ENCODE measurements at places on chromosomes 4 and X.

GRCh38 chrX:137695417-137695816 lies 129.5 kb downstream of the ZIC3 start:
- DNase-seq = no peak

- no peak for DNase-seq
Measured at GRCh38 chr4:106277140-106277675, 38.8 kb downstream of the TBCK start.

GRCh38 chrX:154443992-154444754 lies at the start of gene FAM50A:
Gene FAM50A (plus strand): TSS chrX:154444141. CDS start chrX:154444236, 95 bp downstream.
- DNase-seq = peak; percentile 68

GRCh38 chrX:66142351-66142750 lies 21.7 kb upstream of the HEPH start:
- no peak for DNase-seq

- no peak for DNase-seq
Measured at GRCh38 chr4:48439988-48440387, 43.2 kb upstream of the SLC10A4 start.

DNA sequence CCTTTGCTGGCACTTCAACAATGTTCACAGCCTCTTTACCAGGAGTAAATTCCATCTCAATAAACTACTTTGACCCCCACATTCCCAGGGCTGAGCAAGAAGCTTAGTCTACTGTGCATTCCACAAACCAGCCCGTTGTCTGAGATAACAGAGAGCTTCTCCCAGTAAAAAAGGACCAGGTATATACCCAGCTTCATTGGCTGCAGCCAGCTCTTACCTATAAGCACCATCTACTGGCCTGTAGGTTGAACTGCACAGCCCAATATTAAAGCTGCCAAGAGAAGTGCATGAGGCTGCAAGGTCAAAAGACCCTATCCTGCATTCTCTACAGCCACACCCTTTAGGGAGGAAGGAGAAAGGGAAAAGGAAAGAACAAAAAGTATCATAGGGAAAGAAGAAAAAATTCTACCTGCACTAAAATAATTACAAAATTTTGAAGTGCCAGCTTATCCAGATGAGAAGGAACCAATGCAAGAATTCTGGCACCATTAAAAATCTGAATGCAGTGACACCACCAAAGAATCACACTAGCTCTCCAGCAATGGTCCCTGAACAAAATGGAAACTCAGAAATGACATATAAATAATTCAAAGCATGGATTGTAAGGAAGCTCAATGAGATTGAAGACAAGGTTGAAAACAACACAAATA lies 45.7 kb upstream of the INTU start:
- DNase-seq = no peak

GRCh38 chrX:153533091-153533490 lies 15.6 kb downstream of the ATP2B3 start:
- no peak for DNase-seq

DNA sequence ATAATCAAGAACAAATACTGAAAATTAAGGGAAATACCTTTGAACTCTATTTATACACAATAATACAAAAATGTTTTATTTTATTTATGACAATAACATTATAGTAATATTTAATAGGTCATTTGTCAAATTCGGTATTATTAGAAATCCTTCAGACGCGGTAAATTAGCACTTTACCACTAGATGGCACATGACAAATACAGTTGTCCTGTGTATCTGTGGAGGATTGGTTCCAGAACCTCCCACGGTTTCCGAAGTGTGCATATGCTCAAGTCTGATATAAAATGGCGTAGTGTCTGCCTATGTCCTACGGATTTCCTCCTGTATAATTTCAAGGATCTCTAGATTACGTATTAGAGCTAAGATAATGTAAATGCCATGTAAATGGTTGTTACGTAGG lies 8.1 kb upstream of the LINC00632 start:
- DNase-seq = no peak

- no peak for DNase-seq
Measured at GRCh38 chrX:110691446-110691845, 104.2 kb downstream of the CHRDL1 start.

DNA sequence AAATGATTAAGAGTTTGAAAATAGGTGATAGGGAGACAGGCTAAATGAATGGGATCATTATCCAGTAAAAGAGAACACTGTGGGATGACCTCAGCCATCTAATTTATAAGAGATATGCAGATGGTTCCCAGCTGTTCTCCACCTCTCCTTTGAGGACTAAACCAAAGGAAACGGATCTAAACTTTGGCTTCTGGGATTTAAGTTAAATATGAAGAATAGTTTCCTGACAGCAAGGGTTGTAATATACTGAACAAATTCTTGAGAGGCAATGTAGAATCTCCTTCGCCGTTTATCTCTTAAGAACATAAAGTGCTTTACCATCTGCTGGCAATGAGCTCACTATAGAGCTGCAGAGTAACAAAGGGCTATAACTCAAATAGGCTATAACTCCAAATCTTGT lies 35.4 kb upstream of the HPGDS start:
- DNase-seq = no peak

GRCh38 chr4:181548873-181549575 lies 694.2 kb upstream of the TENM3 start:
- DNase-seq = no peak

- no peak for DNase-seq
Measured at GRCh38 chr4:4408132-4408523, 21.2 kb downstream of the NSG1 start.

GRCh38 chrX:107549504-107549903 lies 78.8 kb upstream of the PRPS1 start:
- DNase-seq = peak; percentile 10

DNA sequence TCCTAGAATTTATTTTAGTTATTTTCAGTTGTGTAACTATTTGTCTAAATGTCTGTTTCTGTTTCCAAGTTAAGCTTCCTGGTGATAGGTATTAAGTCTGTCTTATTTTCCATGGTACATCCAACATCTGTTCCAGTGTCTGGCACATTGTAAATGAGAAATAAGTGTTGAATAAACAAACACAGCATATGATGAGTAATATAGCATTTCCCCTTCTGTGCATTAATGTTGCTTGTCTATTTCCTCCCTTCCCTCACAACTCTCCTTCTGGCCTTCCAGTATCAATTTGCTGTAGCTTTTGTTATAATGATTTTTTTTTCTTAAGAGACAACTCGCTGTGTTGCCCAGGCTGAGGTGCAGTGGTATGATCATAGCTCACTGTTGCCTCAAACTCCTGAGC lies 36.1 kb downstream of the COPS4 start:
- no peak for DNase-seq

DNA sequence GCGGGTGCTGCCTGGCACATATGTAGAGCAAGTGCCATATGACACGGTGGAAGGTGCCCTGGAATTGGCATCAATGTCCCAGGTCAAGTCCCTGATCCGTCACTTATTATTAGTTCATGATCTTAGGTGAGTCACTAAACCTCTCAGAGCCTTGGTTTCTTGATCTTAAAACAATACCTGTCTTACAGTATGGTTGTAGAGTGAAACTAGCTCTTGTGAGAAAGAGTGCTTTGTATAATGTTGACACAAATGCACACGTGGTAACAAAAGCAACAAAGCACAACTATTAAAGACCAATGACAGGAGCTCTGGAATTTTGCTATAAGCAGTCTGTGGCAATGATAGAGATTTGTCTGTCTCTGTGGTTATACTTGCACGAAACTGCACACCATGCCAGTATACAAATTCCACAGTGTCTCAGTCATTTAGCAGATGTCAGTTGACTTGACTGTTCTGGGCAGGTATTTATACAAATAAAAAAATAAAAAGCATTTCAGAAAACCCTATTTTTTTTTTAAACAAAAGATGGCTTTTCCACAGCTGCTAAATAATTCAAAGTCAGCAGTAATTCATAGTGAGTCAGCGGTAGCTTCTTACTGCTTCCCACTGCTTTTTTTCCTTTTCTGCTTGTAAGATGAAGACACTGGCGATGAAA lies 19.7 kb upstream of the ACSL1 start:
- DNase-seq = no peak

- DNase-seq = no peak
Measured at GRCh38 chrX:20402956-20403355, 136.2 kb upstream of the RPS6KA3 start.

DNA sequence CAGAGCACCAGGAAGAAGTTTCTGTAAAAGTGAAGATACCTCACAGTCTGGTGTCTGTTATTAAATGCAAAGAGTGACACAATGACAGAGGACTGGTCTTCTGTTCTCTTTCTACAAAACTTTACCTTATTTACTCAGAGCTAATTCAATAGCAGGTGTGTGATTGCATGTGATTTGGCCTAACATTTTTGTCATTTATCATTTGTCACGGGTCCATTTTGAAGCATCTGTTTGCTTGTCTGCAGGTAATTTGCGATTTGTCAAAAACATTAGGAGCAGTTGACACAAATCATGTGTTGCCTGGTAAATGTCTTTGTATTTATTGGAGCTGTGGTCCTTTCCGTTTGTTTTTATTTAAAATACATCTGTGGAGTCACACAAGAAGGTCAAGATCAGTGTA lies 1232.4 kb downstream of the STIM2 start:
- no peak for DNase-seq

- no peak for DNase-seq
Measured at GRCh38 chrX:39117101-39117500, 315.8 kb downstream of the MID1IP1 start.

GRCh38 chrX:41491267-41492004 lies 44.3 kb downstream of the NYX start:
- DNase-seq = no peak

Data from activated CD4-positive, alpha-beta T cell treated with anti-CD3 and anti-CD28 coated beads for 4 hours (primary cell).